Right ventricle myocardium inferior (tissue), 1 donor: ENCODE measurements at places on chromosomes 1 and 21. TPM values are rescaled to one million over a fixed set of nuclear protein-coding genes. Genes with fewer than 3 reads are reported as not detected.

DNA sequence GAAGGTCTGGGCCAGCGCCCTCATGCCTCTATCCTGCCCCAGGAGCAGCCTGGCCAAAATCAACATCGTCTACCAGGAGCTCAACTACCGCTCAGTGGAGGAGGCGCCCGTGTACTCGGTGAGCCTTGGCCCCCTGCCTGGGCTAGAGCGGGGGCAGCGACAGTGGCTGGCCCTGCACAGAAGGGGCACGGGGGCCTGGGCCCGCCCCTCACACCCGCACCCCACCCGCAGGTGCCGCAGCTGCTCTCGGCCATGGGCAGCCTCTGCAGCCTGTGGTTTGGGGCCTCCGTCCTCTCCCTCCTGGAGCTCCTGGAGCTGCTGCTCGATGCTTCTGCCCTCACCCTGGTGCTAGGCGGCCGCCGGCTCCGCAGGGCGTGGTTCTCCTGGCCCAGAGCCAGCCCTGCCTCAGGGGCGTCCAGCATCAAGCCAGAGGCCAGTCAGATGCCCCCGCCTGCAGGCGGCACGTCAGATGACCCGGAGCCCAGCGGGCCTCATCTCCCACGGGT lies 10.8 kb downstream of the SCNN1D start:
- DNase-seq = peak; percentile 45

GRCh38 chr1:66207484-66207883 lies 326.5 kb upstream of the SGIP1 start:
- DNase-seq = no peak

DNA sequence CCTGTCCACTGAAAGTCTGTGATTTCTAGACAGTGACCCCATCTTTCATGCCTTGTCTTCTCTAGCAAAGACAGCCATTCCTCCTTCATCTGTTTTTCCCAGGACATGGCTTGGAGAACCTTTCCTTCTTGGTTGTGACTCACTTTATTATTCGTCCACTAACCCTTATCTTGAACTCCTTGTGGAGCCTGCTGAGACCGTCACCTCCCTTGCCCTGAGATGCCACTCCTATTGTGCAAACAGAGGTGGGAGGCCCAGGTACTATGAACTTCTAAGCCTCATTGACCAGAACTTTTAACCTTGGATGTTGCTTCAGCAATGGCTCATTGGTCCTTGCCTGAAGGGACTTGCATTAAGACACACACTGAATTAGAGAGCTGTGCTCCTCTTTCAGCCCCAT lies 117.5 kb downstream of the FOXD2 start:
- no peak for DNase-seq

DNA sequence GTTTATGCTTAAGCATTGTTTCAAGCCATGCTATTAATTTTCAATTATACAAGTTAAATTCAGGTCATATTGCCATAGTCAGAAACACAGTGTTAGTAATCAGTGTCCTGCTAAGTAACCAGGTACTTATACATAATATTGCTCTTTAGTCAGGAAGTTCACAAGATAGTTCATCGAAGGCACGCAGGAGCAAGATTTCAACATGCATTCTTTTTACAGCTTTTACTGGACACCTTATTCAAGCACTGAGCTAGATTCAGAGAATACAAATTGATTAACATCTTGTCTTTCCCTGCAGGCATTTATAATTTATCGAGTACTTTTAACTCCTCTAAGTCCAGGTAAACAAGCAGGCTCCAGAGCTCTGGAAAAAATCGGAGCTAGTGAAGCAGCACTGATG lies 202.3 kb upstream of the BRINP3 start:
- DNase-seq = no peak

The LEMD1 gene
- not detected for total RNA-seq
